Thymus (tissue), 14 donors: ENCODE measurements at places on chromosomes 7 and 10. TPM values are rescaled to one million over a fixed set of nuclear protein-coding genes. Genes with fewer than 3 reads are reported as not detected.
A peak's percentile ranks its signal among the peaks of the same experiment; 100 is the strongest.

DNA sequence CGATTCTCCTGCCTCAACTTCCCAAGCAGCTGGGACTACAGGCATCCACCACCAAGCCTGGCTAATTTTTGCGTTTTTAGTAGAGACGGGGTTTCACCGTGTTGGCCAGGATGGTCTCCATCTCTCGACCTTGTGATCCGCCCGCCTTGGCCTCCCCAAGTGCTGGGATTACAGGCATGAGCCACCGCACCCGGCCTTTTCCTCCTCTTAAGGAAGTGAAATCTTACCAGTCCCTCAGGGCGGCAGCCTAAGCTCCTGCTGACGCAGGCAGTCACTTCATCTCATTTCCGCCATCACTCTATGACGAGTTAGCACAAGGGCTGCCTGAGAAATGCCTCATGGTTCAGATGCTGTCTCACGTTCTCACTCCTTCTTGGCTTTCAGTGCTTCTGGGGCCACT, 246.0 kb upstream of the SHH start:
- no peaks in the 10 kb centered on the region for H3K36me3 ChIP-seq
- no peak overlapping the region for H3K4me3 ChIP-seq
- H3K27ac ChIP-seq = no peak overlapping the region
- no peaks in the 10 kb centered on the region for H3K4me1 ChIP-seq
- H3K27me3 ChIP-seq = peaks cover 7% of the 10 kb centered on the region

DENND2A gene
- 1.0 TPM for total RNA-seq

DNA sequence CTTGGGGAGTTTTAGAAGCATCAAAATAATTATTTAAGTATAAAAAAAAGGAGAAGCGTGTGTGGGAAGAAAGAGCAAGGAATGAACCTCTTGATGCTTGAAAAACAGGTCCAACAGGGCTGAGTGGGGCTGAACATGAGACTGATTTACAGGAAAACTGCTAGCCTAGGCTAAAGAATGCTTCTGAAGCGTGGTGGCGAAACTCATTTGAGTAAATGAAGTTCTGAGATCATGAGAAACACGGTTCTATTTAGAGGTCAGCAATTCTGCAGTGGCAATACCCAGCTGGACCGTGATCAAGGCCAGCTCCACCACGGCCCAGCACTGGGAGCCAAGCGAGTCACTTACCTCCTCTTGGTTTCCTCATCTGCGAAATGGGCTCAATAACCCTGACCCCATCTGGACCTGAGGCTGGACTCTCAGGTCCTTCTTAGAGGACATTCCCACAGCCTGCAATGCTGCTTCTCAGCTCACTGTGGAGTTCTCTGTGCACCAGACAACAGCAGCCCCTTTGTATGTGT, 140.1 kb upstream of the ADAM12 start:
- no peak overlapping the region for H3K27ac ChIP-seq
- no peak overlapping the region for H3K4me3 ChIP-seq
- no peaks in the 10 kb centered on the region for H3K4me1 ChIP-seq
- DNase-seq = no peak

PPIA gene
- total RNA-seq = 3,565 TPM

NXPH1 gene
- 0.05 TPM for total RNA-seq

GRCh38 chr7:2105280-2105679, 127.5 kb downstream of the MAD1L1 start:
- peaks cover 75% of the 10 kb centered on the region for H3K4me1 ChIP-seq
- no peak overlapping the region for H3K4me3 ChIP-seq
- H3K36me3 ChIP-seq = peaks cover 6% of the 10 kb centered on the region
- no peak overlapping the region for H3K27ac ChIP-seq
- H3K27me3 ChIP-seq = no peaks in the 10 kb centered on the region
- DNase-seq = no peak

AKR1C4 gene
- not detected for total RNA-seq

- no peak overlapping the region for H3K4me3 ChIP-seq
- H3K4me1 ChIP-seq = peaks cover 44% of the 10 kb centered on the region
- peak overlapping the region; percentile 93 for H3K27ac ChIP-seq
These were observed 18.3 kb downstream of the DNAJB12 start for GRCh38 chr10:72336259-72337038.

HOGA1 gene
- 0.19 TPM for total RNA-seq

- no peak overlapping the region for H3K27ac ChIP-seq
- no peak for DNase-seq
- H3K4me3 ChIP-seq = no peak overlapping the region
- H3K27me3 ChIP-seq = no peaks in the 10 kb centered on the region
- H3K4me1 ChIP-seq = peaks cover 2% of the 10 kb centered on the region
- no peaks in the 10 kb centered on the region for H3K36me3 ChIP-seq
These were observed 130.8 kb downstream of the ELFN1 start for GRCh38 chr7:1800902-1801301.

ELMO1 gene
- total RNA-seq = 22.5 TPM
